ENCODE measurements at places on chromosomes 4 and X.

- peak; percentile 23 for DNase-seq
These were observed 4.4 kb upstream of the FAT1 start for GRCh38 chr4:186727977-186728519.

DNA sequence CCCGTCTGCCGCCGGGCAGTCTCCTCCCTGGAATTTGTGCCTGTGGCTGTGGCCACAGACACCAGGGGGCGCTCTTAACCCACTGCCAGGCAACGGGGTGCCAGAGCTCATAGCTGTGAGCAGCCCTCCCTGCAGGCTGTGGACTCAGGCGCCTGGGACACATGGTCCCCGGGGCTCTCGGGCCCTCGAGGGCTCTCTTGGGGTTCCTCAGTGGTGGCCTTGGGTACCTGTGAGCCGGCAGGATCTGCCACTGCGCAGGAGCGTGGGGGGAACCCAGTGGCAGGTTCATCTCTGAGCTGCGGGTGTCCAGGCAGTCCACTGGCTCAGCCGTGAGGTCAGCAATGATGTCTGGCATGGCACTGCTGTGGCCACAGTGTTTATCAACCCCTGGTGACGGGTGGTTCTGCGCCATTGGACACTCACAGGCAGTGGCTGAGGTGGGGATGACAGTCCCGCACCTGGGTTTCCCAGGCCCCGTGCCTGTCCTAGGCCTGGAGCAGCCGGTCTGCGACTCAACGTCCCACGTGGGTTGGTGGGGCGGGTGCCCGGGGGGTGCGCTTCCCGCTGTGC is 37.2 kb downstream of the PCGF3 start:
- DNase-seq, result peak; percentile 78

GRCh38 chr4:22712529-22712928 is 19.8 kb downstream of the GBA3 start:
- no peak for DNase-seq

GRCh38 chr4:109436504-109436903 is 2.9 kb downstream of the SEC24B start:
- no peak for DNase-seq

Data from GM23248 (cell line).